ENCODE measurements at places on chromosomes 3 and 15.

DNA sequence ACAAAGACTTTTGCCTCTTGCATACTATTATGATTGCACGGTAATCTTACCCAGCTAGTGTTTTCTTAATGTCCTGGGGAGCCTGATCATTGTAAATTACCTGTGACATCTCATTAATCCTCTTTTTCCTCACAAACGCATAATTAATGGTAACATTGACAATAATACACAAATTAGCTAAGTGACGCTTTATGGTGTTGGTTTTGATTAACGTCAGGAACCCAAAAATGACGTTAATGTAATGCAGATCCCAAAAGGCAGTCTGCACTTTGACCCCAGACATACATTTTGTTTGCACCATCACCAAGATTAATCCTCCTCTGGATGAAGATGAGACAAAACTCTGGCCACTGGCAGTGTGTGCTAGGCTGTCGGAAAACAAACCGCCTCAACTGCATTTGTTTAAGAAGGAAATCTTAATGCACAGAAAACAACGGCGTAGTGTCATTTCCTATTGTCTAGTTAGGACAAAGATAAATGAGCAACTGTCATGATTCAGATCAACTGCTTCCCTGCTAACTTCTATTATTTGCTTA, 83.9 kb upstream of the CDIN1 start:
- DNase-seq = no peak

GRCh38 chr15:78671626-78672211, 30.7 kb upstream of the CHRNB4 start:
- peak; percentile 65 for DNase-seq

GRCh38 chr3:31714495-31715280, 182.0 kb downstream of the STT3B start:
- DNase-seq = no peak

GRCh38 chr15:99014803-99015697, 7.5 kb upstream of the PGPEP1L start:
- no peak for DNase-seq

DNA sequence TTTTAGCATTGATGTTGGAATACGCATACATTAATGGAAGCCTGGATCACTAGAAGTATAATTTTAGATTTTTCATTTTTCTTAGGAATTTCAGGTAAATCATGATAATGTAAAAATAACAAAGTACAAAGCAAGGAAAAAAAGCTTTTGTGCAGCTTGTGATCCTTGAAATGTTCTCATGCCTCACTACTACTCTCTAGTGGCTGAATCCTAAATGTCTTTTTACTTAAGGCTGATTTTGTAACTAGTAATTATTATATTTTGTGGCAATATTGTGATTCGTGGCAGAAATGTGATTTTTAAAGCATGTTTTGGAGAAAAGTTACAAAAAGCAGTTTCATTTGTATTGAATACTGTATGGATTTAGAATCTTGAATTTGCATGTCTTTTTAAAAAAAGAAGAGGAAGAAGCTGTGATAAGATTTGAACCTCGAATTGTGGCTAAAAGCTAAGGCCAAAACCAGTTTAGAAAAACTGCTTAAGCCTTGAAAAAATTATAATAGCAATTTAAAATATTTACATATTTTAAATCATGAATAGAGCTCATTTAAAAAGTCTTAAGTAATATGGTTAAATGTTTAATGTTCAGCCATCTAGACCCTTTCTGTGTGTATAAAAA, 39.0 kb downstream of the U2SURP start:
- peak; percentile 9 for DNase-seq

GRCh38 chr3:119672776-119673175, 4.4 kb downstream of the COX17 start:
- no peak for DNase-seq

GRCh38 chr3:129722527-129722926, 116.1 kb upstream of the PLXND1 start:
- no peak for DNase-seq

- DNase-seq = no peak
Observed at GRCh38 chr3:160945336-160945735, 159.8 kb downstream of the B3GALNT1 start.

- no peak for DNase-seq
Observed at GRCh38 chr3:186214670-186215069, 105.8 kb upstream of the ETV5 start.

- no peak for DNase-seq
Observed at GRCh38 chr3:17195856-17196604, 311.3 kb downstream of the PLCL2 start.

DNA sequence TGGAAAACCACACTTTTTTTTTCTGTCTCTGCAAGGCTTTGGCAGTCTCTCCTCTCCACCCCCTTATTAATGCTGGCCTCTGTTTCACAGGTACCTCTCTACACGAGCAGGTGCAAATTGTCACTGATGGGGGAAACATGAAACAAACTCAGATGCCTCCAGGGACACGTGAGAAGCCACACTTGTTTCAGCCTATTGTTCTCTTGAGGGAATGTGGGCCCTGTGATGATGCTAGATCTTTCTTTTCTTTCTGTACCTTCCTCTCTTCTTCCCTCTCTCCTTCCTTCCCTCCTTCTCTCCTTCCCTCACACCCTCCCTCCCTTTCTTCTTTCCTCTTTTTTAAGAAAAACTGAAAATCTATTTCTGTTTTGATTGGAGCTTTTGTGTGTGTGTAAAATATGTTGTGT, 5.7 kb upstream of the BLM start:
- no peak for DNase-seq

GRCh38 chr3:128493570-128494366, 767 bp upstream of the GATA2 start:
- DNase-seq = no peak

DNA sequence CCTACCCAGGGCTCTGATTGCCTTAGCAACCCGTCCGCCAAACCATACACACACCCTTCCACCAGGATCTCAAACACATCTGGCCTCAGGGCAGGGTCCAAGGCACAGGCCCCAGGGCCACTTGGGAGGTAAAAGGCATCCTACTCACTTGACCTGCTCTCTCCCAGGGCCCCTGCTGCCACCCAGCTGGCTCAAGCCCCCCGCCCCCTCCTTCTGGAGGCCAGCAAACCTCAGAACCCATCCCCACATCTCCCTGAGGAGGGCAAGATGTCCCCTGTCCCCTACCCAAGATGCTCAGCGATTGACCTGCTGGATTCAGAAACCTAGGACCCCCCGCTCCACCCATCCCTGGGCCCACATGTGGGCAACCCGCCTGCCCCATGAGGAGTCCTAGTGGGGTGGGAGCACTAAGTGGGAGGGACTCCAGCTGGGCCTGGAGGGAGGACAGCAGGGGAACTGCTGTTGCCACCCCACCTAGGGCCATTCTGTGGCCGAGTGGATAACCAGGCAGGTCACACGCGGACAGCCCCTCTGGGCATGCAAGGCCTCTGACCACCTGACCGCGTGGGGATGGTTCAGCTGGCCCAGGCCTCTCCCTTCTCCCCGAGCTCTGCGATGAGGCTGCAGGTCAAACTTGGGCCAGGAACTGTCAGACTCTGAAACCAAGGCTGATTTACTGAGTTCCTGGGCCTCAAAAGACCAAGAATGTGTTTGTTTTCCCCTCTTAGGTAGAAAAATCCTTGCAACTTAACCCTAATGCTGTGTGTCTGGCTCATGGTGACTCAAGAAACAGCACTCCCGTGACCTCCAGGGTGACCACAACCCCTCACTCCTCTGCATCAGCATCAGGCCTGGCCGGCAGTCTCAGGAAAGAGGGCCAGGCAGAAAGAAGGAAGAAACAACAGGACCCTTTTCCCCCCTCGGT, 4.2 kb downstream of the MFGE8 start:
- DNase-seq = no peak

GRCh38 chr3:15180042-15180611, 25.9 kb upstream of the CAPN7 start:
- DNase-seq = no peak

DNA sequence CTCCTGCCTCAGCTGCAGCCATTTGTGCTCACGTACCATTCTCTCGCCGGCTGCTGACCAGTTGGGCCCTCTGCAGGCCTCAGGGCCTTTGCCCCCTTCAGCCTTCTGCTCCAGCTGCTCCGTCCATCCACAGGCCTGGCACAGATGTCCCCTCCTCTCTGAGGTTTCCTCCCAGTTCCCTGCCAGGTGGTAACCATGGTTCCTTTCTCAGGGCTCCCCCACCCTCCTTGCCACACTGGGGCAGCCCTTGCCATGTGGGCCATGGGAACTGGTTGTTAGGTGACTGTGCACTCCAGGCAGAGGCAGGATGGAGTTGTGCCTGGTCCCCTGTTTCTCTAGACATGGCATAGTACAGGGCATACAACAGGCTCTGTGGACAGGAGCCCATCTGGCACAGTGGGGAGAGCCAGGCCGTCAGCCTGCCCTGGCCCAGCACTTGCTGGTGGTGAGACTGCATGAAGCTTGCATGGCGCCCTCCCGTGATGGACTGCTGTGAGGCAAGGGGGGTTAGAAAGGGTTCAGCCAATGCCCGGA, 148.9 kb downstream of the DNAJB8 start:
- peak; percentile 31 for DNase-seq

DNA sequence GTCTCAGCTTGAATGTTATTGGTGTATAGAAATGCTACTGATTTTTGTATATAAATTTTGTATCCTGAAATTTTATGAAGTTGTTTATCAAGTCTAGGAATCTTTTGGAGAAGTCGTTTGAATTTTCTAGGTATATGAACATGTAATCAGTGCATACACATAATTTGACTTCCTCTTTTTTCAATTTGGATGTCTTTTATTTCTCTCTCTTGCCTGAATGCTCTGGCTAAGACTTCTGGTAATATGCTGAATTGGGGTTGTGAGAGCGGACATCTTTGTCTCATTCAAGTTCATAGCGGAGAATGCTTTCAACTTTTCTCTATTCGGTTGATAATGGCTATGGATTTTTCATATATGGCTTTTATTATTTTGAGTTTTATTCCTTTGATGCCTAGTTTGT, 100.9 kb upstream of the MCTP2 start:
- DNase-seq = no peak

DNA sequence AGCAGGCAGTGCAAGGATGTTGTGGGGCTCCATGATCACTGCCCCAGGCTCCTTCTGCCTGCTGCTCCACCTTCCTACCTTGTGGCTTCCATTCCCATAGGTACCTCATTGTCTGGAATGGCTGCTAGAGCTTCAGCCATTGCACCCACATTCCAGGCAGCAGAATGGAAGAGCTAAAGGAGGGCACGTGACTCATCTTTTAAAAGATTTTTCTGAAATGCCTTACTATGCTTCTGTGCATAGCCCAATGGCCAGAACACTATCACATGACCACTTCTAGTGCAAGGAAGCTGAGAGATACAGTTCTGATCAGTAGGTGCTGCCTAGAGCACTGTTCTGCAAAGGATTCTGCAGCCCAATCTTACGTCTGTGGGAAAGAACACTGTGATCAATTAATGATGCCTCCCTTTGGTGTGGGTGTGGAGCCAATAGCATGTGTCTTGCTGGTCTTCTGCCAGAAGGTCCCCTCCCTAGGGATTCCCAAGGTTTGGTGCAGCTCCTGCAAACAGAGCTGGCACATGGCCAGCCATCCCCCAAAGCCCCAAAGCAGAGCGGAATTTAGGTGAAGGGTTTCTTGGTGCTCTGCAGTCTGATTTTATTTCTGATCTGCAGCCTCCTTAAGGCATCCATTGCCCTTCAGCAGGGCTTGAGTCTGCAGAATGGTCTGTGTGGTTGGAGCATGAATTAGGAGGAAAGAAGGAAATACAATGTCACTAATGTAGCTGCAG, 34.4 kb downstream of the SPSB4 start:
- DNase-seq = no peak

GRCh38 chr3:52696830-52697631, 8.6 kb downstream of the GLT8D1 start:
- no peak for DNase-seq

GRCh38 chr15:41659190-41659589, 1.0 kb upstream of the MGA start:
- DNase-seq = no peak

DNA sequence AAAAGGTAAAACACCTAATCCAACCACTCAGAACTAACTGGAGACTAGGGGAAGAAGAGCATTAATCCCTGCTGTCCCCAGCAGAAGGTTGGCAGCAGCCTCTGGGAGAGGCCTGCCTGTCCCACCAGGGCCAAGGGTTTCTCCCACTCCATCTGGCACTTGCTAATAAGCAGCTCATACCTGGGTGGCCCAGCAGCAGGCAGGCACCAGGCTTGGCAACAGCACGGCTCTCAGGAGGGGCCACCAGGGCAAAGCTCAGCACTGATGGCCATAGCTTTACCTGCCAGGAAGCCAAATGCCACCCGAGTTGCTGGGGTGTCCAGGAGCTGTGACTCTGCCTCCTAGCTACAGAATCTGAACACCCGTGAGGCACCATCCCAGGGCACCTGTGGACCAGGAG, 58.3 kb downstream of the BOC start:
- DNase-seq = peak; percentile 39

- DNase-seq = peak; percentile 13
Observed at GRCh38 chr3:46629551-46630517, 17.5 kb downstream of the FAM240A start.

GRCh38 chr15:35043373-35044095, 41.6 kb downstream of the NANOGP8 start:
- no peak for DNase-seq

DNA sequence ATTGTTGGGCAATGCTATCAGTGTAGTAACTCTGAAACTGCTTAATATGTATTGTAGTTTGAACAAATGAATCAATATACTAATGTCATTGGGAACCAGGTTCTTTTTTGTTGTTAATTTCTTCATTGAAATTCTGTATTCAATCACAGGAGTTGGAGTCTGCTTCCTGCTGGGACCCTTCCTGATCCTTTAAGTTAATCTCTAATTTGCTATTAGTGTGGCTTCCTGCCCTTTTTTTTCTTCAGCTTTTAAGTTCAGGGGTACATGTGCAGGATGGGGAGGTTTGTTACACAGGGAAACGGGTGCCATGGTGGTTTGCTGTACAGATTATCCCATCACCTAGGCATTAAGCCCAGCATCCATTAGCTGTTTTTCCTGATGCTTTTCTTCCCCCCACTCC, 21.7 kb downstream of the GPR160 start:
- no peak for DNase-seq

- DNase-seq = no peak
Observed at GRCh38 chr3:187185759-187186158, 11.5 kb upstream of the RTP1 start.

DNA sequence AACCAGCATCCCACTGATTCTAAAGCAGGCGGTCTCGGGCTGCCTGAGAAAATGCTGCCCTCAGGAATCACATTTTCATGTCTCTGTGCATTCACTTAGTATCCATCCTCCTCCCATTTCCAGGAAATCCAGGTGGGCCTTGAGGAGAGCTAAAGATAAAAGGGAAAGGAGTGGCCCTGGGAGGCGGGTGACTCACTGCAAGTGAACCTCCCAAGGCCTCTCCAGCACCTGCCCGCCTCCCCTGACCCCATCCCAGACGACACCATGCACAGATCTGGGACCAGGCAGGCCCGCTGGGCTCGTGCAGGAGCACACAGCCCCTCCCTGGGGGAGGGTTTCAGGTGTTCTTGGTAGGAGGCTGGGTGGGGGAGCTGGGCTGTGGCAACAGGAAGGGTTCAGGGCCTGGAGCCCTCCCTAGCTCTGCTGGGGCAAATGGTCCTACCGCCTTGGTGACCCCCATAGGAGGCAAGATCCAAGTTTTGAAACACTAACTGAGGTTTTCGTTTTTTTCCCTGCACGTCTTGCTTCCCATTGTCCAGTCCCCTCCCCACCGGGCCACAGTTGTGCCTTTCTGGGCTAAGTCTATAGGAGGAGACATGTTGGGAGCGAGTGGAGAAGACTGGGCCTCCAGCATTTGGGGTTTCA, 22.2 kb downstream of the MELTF start:
- DNase-seq = no peak

Data from NCI-H446 (cell line).